ENCODE measurements at places on chromosomes 7 and 10.

GRCh38 chr10:62852961-62853702 lies 37.0 kb upstream of the EGR2 start:
- DNase-seq, result no peak

- DNase-seq, result no peak
Measured at GRCh38 chr7:117673839-117674238, 194.0 kb downstream of the CFTR start.

DNA sequence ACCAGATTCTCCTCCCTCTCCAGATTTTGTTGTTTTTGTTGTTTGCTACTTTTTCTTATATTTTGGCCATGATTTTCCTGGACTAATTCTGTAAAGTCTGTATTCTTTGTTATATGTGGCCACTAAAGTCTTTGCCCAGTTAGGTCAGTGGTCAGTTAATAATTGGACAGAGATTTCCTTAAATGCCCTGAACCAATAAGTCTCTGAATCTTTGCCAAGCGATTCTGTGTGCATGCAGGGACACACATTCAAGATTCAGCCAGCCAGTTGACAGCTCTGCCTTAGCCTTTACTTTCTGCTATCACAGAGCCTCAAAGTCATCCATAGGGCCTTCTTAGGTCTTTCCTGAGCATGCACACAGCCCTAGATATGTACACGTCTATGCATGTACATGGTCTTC lies 11.0 kb upstream of the COL17A1 start:
- no peak for DNase-seq

- no peak for DNase-seq
Measured at GRCh38 chr10:113988535-113988934, 55.1 kb upstream of the ADRB1 start.

GRCh38 chr10:79445977-79446757 lies 743 bp upstream of the ZCCHC24 start:
- DNase-seq, result no peak

DNA sequence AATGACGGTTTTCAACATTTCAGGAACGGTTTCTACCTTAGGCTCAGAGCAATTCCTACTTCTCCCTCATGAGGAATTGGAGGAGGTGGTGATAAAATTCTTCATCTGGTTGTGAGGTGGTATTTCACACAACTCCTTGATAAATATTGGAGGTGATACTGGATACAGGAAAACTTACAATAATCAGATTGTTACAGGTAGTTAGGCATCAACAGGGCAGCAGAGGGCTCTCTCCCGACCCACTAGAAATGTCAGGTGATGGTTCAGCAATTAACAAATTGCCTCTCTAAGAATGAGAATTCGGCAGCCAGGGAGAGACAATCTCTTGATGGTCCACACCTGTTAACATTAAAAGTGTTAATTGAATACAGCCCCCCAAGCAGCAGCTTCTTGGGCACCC lies 22.6 kb downstream of the ZNF786 start:
- DNase-seq, result no peak

DNA sequence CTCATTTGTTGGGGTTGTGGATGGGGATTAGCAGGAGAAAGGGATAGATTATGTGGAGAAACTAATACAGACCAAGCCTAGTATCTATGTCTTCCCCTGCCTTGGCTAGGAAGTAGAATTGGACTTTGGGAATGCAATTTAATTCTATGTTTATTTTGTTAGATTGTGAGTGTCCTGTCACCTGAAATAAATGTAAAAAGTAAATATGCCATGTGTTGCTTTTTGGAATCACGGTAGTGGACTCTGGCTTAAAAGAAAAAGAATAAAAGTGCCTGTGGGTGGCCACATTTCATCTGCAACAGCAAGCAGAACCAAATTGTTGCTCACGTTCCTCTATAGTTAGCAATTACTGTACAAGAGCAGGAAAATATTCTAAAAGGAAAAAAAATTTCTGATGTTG lies 42.3 kb downstream of the TET1 start:
- no peak for DNase-seq

- DNase-seq, result no peak
Measured at GRCh38 chr7:99036546-99037111, 107.3 kb downstream of the SMURF1 start.

- no peak for DNase-seq
Measured at GRCh38 chr10:117892681-117893220, 154.0 kb downstream of the RAB11FIP2 start.

GRCh38 chr7:77498659-77499379 lies 38.3 kb upstream of the PTPN12 start:
- DNase-seq, result no peak

DNA sequence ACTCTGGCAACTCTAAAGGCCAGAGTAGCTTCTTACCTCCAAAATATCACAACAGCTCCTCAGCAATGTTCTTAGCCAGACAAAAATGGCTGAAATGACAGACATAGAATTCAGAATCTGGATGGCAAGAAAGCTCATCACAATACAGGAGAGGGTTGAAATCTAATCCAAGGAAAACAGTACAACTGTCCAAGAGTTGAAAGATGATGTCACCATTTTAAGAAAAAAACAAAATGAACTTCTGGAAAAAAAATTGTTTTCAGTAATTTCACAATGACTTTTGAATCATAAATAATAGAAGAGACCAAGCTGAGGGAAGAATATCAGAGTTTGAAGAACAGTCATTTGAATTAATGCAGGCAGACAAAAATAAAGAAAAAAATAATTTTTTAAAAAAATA lies 479.5 kb downstream of the ZWINT start:
- no peak for DNase-seq

- no peak for DNase-seq
Measured at GRCh38 chr10:123703195-123703790, 37.1 kb downstream of the GPR26 start.

DNA sequence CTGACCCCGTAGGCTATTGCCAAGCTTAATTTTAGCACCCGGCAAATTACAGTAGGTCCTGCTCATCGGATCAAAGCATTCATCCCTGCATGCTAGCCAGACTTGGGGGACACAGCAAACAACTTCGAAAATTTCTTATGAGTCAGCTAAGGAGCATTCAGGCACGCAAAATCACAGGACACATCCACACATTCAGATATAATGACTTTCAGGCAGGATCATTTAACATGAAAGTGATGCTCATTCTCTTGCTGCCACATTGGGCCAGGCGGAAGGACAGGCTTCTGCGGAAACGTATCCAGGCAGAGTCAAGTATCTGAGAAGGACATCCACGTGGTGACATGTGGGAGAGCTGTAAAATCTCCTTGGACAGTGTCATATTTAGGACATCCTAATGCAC lies 474.0 kb upstream of the NRP1 start:
- DNase-seq, result no peak

DNA sequence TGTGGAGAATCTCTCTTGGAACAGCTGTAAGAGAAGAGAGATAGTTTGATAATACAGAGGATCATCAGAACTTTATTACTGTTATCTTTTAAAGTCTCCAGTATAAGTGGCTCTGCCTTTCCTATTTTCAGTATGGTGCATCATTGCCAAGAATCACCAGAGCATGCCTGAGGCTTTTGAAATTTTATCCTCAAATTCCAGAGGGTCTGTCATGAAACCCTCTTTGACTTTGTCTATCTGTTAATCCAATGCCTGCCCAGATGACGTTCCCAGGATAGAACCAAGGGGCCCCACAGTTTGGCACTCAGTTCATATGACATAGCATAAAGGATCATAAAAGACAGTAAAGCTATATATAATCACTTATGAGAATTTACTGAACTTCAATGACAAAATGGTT lies 35.3 kb upstream of the SEMA3C start:
- DNase-seq, result no peak
